ENCODE measurements at places on chromosomes 12 and 14.

- DNase-seq = no peak
Observed at GRCh38 chr12:112131686-112132085, 6.3 kb downstream of the TRAFD1 start.

DNA sequence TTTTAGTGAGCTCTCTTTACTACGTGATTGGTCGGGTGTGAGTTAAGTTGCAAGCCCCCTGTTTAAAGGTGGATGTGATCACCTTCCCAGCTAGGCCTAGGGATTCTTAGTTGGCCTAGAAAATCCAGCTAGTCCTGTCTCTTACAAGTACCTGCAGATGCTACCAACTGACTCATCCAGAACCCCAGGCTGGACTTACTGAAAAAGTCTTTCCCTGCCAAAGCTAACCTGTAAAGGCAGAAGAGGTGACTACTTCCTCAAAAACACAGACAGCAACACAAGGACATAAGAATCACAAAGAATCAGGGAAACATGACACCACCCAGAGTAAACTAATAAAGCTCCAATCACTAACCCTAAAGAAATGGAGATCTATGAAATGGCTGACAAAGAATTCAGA is 39.1 kb upstream of the HIGD1C start:
- DNase-seq = no peak

DNA sequence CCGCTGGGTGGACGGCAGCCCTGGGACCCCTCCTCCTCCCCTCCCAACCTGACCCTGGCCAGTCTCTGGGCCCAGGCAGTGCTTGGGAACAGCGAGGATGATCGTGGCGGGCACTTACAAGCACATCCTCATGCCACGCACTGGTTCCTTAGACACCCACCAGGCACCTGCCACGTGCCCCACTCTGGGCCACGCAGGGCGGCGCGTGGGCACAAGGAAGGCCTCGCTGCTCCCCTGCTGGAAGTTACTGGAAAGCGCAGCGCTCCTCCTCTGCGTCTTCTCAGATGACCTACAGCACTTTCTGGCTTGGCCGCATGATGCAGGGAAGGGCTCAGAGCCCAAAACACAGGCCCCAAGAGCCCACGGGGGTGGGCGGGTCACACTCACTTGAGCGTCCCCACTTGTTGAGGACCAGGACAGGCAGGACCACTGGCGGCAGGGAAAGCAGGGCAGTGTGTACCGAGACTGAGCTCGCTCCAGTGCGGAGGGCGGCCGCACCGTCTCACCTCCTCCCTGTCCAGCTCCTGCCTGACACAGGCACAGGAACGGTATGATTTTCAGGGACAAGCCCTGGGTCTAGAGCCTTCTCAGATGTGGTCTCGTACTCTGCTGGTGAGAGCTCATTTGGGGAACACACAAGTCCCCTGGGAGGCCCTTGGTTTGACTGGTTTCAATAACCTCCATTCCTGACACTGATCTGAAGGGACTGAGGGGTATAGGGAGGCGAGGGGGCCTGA is 128.3 kb upstream of the EVL start:
- no peak for DNase-seq

- no peak for DNase-seq
Observed at GRCh38 chr12:87039536-87039935, 783.3 kb upstream of the MGAT4C start.

DNA sequence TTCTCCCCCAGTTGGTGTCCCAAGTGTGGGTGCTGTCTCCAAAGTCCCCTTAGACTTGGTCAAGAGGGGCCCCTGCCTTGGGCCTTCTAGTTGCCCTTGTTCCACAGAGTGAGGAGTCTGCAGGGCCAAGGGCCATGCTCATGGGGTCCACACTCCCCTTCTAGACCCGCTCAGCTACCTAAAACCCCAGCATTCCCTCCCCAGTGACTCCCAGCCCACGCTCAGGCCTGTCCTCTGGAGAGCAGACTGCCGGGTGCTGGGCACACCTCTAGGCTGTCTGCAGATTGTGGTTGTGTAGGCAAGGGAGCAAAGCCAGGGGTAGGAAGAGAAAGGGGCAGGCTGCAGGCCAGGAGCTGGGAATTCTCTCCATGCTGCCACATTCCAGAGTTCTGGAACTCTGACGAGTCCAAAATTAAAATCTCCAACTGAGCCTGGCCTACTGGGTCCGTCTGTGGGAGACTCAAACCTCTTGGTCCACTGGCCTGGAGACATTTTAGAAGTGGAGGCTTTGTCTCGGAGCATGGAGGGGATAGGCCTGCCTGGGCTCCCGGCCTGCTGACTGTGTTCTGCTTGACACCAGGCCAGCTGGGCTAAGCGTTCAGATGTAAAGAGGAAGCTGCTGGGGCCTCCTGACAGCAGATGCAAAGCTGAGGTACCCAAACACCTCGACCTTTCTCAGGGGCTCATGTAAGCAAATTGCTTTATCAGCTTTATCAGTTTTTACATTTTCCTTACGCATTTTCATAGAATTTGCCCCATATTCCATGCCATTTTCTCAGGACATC is 13.7 kb upstream of the KRT5 start:
- DNase-seq = no peak
